Tibial nerve (tissue), 4 donors: ENCODE measurements at places on chromosomes 3 and 15. TPM values are rescaled to one million over a fixed set of nuclear protein-coding genes. Genes with fewer than 3 reads are reported as not detected.
A peak's percentile ranks its signal among the peaks of the same experiment; 100 is the strongest.

KLHL24 gene
- 125 TPM for total RNA-seq

DNA sequence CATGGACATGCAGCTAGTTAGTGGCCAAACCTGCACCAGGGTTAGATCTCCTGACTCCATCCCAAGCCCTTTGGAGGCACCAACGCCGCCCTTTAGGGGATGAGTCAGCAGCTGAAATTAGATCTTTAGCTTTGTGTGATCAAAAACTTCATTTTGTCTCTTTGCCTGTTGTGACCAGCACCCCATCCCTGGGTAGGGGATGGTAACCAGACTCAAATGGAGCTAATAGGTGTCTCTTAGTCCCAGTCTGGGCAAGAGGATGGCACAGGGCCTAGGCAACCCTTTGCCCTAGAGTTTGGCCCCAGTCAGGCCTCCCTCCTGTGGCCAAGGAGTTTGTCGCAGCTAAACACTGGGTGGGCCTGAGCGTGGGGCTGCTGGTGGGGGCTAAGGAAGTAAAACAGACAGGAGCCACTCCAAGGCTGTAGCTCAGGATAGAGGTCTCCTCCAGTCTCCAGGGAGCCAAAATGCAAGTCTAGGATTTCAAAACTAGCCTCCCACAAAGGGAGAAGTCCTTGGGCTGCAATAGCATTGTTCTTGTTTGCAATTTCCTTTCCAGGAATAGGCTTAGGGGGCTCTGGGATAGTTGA lies 105.1 kb downstream of the CPN2 start:
- no peak for DNase-seq

DNA sequence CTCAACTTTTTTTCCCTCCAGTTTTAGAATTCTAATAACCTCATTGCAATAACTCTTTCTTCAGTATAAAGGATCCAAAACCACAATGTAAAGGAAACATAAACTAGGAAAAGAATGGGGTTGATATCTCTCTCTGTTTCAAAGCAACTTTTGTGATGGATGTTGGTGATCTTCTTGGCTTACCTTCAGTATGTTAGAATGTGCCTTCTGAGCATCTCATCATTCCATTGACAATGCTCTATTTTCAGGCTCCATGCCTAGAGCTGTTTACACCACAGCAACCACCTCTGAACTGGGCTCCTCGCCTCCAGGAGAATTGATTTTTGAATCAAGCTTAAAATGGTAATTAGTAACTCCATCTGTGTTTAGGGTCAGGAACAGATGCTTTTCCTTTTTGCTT lies 6.6 kb downstream of the NLGN1 start:
- no peak for DNase-seq

- no peak for DNase-seq
These were observed 279.7 kb upstream of the GOLGA6L4 start for GRCh38 chr15:83955806-83956265.

NSMCE3 gene
- total RNA-seq: 12.8 TPM

GRCh38 chr15:101006931-101007691 lies 88.0 kb downstream of the LRRK1 start:
- DNase-seq: peak; percentile 60

CCR8 gene
- total RNA-seq: not detected
